ENCODE measurements at places on chromosomes 7 and 10.

- no peak for DNase-seq
Observed at GRCh38 chr10:68856352-68856751, 29.0 kb downstream of the STOX1 start.

GRCh38 chr10:71980181-71981014 lies 16.2 kb downstream of the CHST3 start:
- no peak for DNase-seq

DNA sequence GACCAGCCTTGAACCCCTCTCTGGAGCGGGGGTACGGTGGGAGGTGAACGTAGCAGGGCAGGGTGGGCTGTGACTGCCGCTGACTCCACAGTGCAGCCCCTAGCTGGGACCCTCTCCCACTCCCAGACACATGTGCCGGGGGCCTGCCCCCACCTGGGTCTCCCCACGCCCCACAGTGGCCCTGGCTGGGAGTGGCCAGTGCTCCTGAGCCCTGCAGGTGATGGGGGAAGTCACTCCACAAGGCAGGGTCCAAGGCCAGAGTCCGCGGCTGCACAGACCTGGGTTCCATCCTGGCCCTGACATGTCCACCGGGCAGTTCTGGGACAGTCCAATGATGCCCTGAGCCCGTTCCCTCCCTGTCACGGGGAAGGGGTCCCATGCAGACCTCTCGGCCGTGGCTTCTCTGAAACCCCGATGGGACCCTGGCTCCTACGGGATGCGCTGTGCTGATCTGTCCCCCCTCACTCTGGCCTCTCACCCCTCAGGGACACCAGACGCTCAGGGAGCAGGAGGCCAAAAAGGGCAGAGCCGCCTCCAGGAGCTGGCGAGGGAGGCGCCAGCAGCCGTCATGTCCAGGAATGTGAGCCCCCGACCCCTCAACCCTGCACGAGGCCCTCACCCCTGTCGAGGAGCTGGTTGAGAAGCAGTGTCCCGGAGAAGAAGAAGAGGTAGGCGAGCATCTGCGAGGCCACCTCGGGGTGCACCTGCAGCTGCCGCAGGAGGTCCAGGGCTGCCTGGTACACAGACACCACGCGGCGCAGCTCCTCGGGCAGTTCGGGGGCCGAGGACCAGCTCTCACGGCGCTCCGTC lies 40.4 kb downstream of the AP5Z1 start:
- DNase-seq, result no peak

DNA sequence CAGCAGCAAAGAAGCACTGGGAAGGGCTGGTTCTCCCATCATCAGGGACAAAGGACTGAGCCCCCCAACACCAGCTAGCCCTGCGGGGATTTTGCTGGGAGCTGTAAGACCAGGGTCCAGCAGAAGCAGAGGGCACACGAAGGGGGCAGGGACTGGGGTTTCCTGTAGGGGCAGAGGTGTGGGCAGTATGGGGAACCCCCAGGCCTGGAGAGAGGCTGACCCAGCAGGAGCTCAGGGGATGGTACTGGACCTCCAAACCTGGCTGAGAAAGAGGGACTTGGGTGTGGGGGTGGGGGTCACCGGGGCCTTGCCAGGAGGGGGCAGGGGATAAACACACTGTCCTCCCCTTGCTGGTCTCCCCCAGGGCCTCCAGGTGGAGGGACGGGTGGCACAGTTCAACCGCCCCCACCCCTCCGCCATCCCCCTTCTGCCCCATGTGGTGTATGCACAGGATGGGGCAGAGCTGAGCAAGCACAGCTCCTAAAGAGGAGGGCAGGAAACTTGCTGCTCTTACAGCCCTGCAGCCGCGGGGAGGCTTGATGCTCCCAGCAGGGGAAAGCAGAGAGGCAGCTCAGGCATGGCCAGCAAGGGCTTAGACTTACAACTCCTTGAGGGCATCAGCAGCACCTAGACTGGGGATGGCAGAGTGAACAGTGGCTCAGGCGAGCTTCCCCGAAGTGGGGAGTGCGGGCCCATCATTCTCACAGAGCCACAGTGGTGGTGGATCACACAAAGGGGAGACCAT lies 12.4 kb upstream of the RET start:
- no peak for DNase-seq

- DNase-seq, result no peak
Observed at GRCh38 chr10:26430641-26431163, 7.4 kb upstream of the APBB1IP start.

GRCh38 chr10:971613-972012 lies 16.6 kb upstream of the GTPBP4 start:
- DNase-seq, result no peak

GRCh38 chr10:95290461-95291364 lies at the start of gene PDLIM1:
Gene PDLIM1 (minus strand): TSS chr10:95291003. CDS start chr10:95290915, 88 bp downstream.
- no peak for DNase-seq

- no peak for DNase-seq
Observed at GRCh38 chr10:34655286-34656170, 159.6 kb downstream of the PARD3 start.

- DNase-seq, result peak; percentile 36
Observed at GRCh38 chr7:143372070-143372469, 9.1 kb upstream of the ZYX start.

DNA sequence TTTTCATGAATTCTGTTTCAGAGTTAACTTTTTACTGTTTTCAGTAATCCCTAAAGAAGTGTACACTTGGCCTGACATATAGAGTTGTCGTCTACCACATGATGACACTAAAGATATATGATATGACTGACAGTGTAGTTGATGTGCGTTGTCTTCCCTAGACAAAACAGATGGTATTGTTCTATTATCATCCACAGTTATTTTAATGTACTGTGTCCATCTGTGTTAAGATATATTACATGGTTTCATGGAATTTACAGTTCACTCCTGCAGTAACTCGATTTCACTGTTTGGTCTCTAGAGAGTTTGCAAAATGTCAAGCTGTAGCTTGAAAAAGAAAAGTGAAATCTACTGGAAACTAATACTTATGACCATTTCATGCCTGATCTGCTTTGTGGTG lies 18.1 kb downstream of the FOXP2 start:
- DNase-seq, result no peak

- no peak for DNase-seq
Observed at GRCh38 chr7:4091767-4092166, 590.3 kb upstream of the FOXK1 start.

Measured in activated naive CD4-positive, alpha-beta T cell treated with anti-CD3 and anti-CD28 coated beads, Interleukin-2, amount 50 U/mL, for 16 hours (primary cell).